Large intestine (tissue), 12 donors: ENCODE measurements at places on chromosomes 5 and 9. TPM values are rescaled to one million over a fixed set of nuclear protein-coding genes. Genes with fewer than 3 reads are reported as not detected.

DNA sequence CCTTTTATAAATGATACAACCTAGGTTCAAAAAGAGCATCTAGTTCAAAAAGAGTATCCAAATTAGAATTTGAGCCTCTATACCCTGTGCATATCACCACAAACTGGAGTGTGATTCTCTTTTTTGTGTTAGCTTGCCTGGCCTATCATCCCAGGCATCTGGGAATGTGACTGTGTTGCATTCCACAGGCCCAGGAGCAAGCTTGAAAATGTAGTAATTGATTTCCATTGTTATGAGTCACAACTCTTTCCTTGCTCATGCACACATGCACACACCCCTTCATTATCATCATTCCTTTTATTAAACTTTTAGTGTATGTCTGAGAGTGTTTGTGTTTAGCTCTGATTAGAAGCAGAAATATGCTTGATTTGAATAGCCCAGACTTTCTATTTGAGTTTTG lies 75.2 kb downstream of the FCHO2 start:
- DNase-seq = no peak

- no peak for DNase-seq
Observed at GRCh38 chr5:156460471-156460870, 133.5 kb downstream of the SGCD start.

- DNase-seq = no peak
Observed at GRCh38 chr9:127137640-127138360, 15.4 kb upstream of the ANGPTL2 start.

- DNase-seq = no peak
Observed at GRCh38 chr9:33341182-33341581, 50.9 kb downstream of the NFX1 start.

DNA sequence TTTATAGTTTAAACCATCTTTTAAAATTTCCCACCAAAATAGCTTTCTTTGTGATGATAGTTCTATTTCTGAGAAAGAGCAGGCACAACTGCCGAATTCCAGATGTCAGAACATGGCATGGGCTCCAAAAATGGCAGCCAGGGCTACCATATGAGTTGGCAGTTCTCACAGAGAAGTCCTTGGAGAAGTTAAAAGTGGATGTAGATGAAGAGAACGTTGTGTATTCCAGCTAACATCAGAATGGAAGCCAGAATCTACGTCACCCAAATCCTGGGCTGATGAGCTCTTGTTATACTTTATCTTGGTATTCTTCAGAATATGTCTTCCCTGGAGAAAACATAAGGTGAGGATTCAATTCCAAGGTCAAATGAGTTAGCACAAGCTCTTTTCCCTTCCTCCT lies 66.9 kb upstream of the BASP1 start:
- DNase-seq = no peak

DNA sequence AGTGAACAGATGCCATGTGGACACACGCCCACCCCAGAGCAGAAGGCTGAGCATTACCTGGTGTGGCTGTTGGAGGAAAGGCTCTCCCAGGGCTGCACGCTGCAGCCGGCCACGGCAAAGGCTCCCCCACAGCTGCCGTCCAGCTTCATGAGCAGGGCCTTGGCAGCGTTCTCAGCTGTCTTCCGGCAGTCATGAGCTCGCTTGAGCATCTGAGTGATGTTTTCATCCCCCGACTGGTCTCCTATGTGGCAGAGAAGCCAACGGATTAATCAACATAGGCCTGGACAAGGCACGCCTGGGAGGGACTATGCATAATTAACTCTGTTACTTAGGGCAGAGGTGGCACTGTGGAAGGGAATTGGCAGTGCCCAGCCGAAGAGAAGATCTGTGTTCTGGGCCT lies 87.3 kb downstream of the DCP2 start:
- no peak for DNase-seq

- peak; percentile 52 for DNase-seq
Observed at GRCh38 chr9:86062845-86063693, 36.3 kb downstream of the GOLM1 start.

DNA sequence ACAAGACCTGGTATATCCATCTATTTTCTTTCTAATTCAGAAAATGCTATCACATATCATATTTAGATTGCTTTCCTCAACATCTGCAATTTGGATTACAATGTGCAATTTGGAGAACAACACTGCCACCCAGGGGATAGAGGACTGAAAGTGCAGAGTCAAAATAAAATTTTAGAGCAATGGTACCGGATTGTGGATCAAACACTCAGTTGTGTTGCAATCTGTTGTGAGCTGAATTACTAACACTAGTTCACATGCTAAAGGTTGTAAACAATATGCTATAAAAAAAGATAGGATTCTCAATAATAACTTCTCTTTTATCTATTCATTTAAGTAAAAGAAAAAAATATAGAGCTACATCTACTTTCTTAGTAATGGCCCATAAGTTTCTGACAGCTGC lies 11.9 kb upstream of the SRFBP1 start:
- DNase-seq = peak; percentile 12

DNA sequence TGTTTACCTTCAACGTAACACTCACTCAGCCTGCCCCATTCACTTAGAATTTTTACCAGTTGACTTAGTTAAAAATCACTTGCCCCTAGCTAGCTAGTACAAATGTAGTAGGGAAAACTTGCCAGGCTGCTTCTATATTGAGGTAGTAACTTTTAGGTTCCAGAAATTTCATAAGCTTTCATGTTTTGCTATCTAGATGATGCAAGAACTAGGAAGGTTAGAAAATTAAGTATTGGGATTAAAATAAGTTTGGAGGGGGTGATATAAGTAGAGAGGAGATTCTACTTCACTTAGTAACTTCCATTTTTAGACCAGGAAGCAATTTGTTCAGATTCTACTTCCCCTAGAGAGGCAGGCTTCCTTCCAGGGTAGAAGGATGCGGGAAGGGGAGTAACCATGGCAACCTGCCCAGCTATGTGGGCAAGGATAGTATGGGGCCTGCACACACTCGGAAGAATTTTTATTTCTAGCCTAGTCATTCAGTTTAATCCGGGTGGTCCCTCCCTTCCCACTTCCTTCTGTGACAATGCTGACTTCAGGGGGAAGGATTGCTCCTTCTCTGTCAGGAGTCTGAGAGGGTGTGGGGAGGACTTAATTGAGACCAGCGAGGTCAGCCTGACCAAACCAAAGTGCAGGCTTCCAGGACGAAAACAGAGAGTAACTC lies 4.2 kb downstream of the DAB2 start:
- DNase-seq = no peak

- no peak for DNase-seq
Observed at GRCh38 chr5:79001471-79001870, 16.4 kb upstream of the ARSB start.

GRCh38 chr5:154523709-154524108 lies 45.7 kb upstream of the HAND1 start:
- DNase-seq = peak; percentile 88

DNA sequence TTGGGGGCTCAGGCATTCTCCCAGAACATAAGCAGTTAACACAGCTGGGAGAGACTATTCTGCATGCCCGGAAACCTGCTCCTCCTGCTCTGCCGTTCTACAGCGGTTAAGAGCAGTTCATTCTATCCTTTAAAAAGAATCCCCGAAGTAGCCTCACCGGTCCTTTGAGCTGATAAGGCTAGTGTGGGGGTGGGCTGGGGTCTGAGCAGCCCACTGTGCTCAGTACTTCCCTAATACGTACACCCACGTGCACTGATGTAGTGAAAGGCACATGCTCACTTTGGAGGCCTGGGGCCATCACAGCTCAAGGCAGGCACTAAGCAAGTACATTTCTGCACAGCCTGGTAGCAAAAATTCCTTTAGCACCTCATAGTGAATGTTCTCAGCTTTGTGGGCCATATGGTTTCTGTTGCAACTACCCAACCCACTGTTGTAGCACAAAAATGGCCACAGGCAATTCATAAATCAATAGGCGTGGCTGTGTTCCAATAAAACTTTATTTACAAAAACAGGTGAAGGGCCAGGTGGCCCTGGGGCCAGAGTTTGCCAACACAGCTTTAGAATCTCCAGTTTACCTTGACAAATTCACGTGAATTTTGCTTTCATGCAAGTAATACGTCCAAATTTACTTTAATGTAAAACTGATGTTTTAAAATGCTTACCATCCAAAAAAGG lies 136.4 kb downstream of the ZNF354C start:
- no peak for DNase-seq

DNA sequence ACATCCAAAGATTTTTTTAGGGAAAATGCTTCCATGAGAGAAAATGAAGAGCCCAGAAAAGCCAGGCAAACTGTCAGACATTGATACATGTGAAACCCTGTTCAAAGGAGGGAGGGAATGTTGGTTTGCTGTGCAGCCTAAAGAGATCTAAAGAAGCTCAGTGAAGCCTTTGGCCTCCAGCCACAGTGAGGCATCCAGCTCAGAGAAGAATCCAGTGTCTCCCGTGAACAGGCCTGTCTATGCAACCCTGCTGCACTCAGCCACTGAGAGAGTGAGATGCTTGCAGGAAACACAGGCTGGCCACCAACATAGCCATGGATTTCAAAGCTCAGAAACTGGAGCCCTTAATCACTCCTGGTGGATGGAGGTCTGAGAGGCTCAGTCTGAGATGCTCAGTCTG lies 171.4 kb upstream of the PLCXD3 start:
- DNase-seq = peak; percentile 5

- no peak for DNase-seq
Observed at GRCh38 chr5:133497608-133498348, 114.6 kb downstream of the FSTL4 start.

DNA sequence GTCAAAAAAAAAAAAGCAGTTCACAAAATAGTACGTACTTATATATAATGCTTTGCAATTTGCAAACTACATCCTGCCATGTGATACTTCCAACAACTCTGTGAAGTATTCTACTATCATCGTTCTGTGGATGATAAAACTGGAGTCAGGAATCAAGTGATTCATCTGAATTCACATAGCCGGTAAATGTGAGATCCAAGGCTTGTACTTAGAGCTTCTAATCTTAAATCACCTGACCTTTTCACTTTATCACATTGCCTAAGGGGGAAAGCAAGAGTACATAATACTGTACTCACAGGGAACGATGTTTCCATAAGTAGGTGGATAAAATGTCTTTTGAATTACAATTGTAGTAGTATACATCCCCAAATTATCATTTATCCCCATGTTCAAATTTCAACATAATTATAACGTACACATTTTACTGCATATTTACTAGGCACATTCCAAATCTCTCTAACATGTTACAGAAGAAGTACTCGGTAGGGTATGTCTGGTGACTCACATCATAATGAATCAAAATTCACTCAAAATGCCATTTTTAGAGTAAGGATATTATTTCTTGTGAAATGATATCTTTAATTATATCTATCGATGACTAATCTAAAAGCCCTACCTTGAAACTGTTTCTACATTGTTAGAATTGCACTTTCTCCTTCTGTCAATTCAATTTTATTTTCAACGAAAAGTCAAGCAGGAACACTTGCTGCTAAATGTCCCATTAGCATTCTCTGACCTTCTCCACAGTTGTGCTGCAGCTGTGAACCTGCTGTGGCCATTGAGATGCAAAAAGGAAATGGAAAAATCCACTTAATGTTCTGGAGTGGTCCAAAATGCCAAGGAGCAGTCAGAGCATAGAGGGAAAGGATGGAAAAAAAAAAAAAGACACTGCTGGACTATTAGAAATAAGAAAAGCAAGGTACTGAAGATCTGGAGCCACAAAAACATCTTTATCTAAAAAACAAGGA lies 78.9 kb downstream of the OR2K2 start:
- DNase-seq = no peak

GRCh38 chr5:102811972-102812371 lies 56.9 kb downstream of the PAM start:
- peak; percentile 86 for DNase-seq

- no peak for DNase-seq
Observed at GRCh38 chr5:76704131-76704663, 11.7 kb upstream of the F2R start.

DNA sequence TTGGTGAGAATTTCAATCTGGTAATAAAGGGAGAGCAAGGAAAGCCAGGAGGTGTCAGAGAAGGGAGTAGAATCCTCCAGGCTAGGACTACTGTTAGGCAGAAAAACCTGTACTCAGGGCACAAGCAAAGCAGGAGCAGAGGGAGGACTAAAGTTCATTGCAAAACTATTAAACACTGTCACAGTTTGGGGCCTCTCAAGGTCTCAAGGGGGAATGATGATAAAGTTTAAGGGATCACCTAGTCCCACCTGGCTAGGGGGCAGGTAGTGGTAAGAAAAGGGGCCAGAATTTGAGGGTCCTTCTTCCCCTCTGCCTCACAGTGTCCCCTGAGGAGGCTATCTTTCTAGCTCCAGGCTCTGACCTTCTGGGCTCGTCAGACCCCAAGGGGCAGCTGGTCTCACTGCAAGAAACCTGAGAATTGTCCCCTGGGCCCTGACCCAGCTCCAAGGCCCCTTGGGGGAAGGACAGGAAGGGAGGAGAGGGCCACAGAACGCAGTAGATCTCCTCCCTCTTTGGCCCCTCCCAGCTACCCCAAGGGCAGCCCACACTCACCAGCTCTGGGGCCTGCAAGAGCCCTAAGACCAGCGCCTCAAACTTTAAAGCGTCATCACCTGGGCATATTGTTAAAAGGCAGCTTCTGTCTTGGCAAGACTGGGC lies 974 bp downstream of the CCDC69 start:
- DNase-seq = no peak

DNA sequence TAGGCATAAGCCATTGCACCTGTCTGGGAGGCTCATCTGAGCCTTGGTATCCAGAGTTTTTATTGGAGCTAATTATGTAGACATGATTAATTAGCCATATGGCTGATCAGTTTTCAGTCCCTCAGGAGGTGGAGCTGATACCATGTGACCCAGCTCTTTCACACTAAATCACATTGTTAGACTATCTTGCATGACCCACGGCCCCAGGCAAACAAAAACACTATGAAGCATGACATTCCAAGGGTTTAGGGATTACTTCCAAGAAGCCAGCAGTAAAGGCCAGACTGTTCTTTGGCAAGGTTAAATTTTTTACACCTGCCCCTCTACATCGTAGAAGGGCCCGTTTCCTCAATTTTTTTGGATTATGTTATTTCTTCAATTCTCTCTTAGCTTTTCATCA lies 5.0 kb upstream of the C5orf24 start:
- DNase-seq = no peak

Gene FIBCD1
- polyA plus RNA-seq = 1.5 TPM

Gene PCDHGA9
- 1.9 TPM for polyA plus RNA-seq

Gene ACER2
- 3.5 TPM for polyA plus RNA-seq

Gene PSD2
- 0.99 TPM for polyA plus RNA-seq

Gene SLCO4C1
- 24.9 TPM for polyA plus RNA-seq

Gene FOXD4
- 0.42 TPM for polyA plus RNA-seq

Gene DAB2
- 178 TPM for polyA plus RNA-seq

Gene KIF20A
- polyA plus RNA-seq = 13.8 TPM

Gene FST
- 3.9 TPM for polyA plus RNA-seq

Gene GABRA6
- polyA plus RNA-seq = not detected

Gene GOLGA1
- polyA plus RNA-seq = 19.0 TPM

Gene NRARP
- 32.4 TPM for polyA plus RNA-seq

Gene TSPAN17
- 25.7 TPM for polyA plus RNA-seq

Gene SIT1
- 0.78 TPM for polyA plus RNA-seq

Gene GBGT1
- polyA plus RNA-seq = 8.7 TPM

Gene PCDHB11
- polyA plus RNA-seq = 1.1 TPM

Gene IGFBPL1
- 3.8 TPM for polyA plus RNA-seq

Gene CCDC152
- polyA plus RNA-seq = 30.3 TPM

Gene INSL4
- not detected for polyA plus RNA-seq

Gene SPAG8
- 1.4 TPM for polyA plus RNA-seq
